ENCODE measurements at places on chromosomes 11 and 22. TPM values are rescaled to one million over a fixed set of nuclear protein-coding genes. Genes with fewer than 3 reads are reported as not detected.

Gene AQP11
- total RNA-seq = 0.18 TPM

Gene MMP11
- total RNA-seq = 1.9 TPM

Gene GRM5
- 0.21 TPM for total RNA-seq

Gene SMC1B
- total RNA-seq = not detected

Gene ANO9
- total RNA-seq = 21.6 TPM

Gene TPCN2
- 18.2 TPM for total RNA-seq

Gene SPCS2
- total RNA-seq = 149 TPM

Gene GGTLC2
- 2.7 TPM for total RNA-seq

Gene SLC22A12
- not detected for total RNA-seq

Gene LRP4
- 6.6 TPM for total RNA-seq

Gene FGF19
- not detected for total RNA-seq

Gene MPPED1
- total RNA-seq = not detected

Gene KRTAP5-9
- total RNA-seq = not detected

Gene ZNF70
- 5.7 TPM for total RNA-seq

Gene ASCL2
- total RNA-seq = 1.7 TPM
